Heart right ventricle (tissue), 16 donors: ENCODE measurements at places on chromosomes 11 and 22. TPM values are rescaled to one million over a fixed set of nuclear protein-coding genes. Genes with fewer than 3 reads are reported as not detected.

PDE3B gene
- total RNA-seq: 11.2 TPM

SLC22A8 gene
- not detected for total RNA-seq

SC5D gene
- total RNA-seq: 18.7 TPM

MAJIN gene
- total RNA-seq: not detected

DNA sequence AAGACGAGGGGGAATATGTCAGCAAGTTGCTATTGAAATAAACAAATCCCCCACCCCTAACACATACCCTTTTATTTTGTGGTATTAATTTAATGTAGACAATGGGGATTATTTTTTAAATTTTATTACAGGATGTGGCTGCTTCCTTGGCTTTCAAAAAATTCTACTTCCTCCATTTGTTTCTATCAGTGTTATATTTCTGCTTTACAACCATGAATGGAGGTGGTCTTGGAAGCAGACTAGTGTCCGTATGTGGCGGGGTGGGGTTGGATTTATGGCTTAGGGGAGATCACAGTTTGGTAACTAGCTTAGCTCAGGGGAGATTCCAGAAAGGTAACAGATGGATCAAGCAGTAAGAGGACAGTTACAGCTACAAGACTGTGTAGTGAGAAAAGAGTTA is 39.3 kb upstream of the PICALM start:
- no peaks in the 10 kb centered on the region for H3K4me1 ChIP-seq
- no peak for DNase-seq
- H3K27me3 ChIP-seq: no peaks in the 10 kb centered on the region
- H3K4me3 ChIP-seq: no peak overlapping the region
- no peaks in the 10 kb centered on the region for H3K36me3 ChIP-seq
- H3K27ac ChIP-seq: peak overlapping the region; percentile 0

- H3K4me1 ChIP-seq: no peaks in the 10 kb centered on the region
- H3K4me3 ChIP-seq: no peak overlapping the region
- no peak for DNase-seq
- no peaks in the 10 kb centered on the region for H3K36me3 ChIP-seq
- H3K27me3 ChIP-seq: no peaks in the 10 kb centered on the region
Measured at GRCh38 chr11:82606738-82607137, 126.9 kb downstream of the FAM181B start.

DNA sequence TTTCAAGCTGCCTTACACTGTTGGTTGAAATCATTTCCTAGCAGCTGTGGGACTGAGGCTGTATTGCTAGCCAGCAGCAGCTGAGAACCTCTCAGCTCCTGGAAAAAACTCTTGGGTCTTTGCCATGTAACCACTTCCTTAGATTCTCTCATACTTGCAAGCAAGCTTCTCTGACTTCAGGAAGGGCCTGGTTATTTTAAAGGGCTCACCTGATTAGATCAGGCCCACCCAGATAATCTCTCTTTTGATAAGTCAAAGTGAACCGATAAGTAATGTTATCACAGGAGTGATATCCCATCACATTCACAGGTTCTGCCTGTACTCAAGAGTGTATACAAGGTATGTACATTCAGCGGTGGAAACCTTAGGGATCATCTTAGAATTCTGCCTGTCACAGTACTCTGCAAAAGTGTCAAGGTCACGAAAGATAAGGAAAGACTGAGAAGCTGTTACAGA is 7.4 kb upstream of the CLPB start:
- H3K27me3 ChIP-seq: no peaks in the 10 kb centered on the region
- DNase-seq: peak; percentile 53
- H3K4me3 ChIP-seq: no peak overlapping the region
- no peak overlapping the region for H3K27ac ChIP-seq
